GM20000 (cell line): ENCODE measurements at places on chromosomes 3 and 15.

DNA sequence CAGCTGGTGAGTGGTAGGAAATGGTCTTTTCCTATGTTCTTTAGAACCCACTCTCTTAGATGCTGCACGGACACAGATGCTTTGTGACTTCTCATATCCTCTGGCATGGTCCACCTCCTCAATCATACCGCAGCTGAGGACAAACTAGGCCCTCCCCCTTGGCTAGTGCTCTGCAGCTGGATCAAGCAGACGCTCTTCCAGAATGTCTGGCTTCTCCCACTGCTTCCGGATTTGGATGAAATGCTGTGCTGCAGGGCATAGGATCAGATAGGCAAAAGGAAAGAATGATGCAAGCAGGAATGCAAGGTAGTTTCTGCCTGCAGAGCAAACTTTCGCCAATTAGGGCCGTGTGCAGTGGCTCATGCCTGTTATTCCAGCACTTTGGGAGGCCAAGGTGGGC is 75.7 kb upstream of the SLC4A7 start:
- no peak for DNase-seq

DNA sequence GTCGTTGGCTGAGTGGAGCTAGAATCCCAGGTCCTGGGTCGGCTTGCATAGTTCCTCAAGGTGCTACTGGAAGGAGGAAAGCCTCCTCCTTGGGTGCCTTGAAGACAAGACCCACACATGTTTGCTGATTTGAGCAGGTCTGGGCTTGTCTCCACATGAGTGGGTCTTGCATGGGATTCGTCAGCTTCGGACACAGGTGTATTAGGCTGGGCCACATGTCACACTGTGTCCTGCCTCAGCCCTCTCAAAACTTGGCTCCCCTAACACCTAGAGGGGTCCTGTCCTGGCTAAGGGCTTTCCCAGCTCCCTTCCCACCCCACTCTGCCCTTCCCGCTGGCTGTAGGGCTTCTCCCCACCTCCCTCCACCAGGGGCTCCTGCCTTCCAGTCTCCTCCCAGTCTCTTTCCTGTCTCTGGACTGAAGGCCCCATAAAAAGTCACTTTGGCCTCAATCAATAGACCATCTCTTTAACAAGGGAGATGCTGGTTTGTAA is 73.0 kb upstream of the ADPGK start:
- DNase-seq, result no peak

- no peak for DNase-seq
Observed at GRCh38 chr3:102712896-102713295, 278.1 kb downstream of the ZPLD1 start.

GRCh38 chr3:159796744-159797143 is 191.9 kb upstream of the IL12A start:
- no peak for DNase-seq

DNA sequence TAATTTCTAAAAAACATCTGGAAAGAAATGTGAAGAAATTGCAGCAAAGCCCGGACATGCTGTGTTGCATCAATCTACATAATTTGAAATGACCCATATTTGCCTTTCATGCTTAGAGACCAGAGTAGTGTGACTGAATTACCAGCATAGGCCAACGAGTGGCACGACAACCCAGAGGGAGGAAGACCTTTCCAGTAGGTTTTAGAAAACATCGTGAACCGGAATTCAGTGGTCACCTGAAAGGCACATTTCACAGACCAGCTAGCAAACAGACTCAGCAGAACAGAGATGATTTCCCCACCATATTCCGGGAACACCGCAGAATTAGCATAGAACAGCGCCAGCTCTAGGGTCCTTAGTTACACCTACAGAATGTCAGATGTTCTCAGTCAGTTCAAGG is 620.0 kb upstream of the ZNF385D start:
- DNase-seq, result no peak

DNA sequence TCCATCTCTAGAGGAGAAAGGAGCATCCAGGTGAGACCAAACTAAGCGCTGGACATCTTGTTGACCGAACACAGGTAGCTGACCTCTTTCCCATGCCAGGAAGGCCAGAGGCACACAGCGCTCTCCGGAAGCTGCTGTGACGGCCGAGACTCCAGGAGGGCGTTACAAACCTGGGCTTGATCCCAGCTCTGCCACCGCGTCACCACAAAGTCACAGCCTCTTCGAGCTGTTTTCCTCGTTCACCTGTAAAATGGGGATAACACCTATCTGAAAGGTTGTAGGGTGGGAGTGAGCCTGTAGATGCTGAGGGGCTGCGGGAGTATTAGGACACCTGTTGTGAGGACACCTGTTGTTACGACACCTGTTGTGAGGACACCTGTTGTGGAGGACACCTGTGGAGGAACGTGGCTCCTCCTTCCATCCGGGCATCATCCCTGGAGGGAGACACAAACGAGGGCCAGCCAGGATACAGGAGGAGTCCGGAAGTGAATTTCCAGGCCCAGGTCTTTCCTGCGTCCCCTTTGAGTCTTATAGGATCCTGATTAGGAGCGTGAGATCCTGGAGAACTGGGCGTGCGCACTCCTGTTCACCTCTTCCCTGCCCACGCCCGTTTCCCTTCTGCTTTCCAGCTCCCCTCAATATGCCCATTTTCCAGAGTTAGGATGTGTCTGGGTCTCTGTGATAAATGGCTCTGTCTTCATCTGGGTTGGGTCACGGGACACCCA is 2.3 kb upstream of the MUC4 start:
- no peak for DNase-seq

GRCh38 chr3:133937756-133938601 is 42.3 kb upstream of the RAB6B start:
- no peak for DNase-seq
